ENCODE measurements at places on chromosomes 7 and 10. TPM values are rescaled to one million over a fixed set of nuclear protein-coding genes. Genes with fewer than 3 reads are reported as not detected.

Gene TMEM196
- total RNA-seq = not detected

Gene GPR15LG
- total RNA-seq = not detected

Gene SPDYE11
- not detected for total RNA-seq

Gene CYP3A7
- total RNA-seq = not detected

- no peak for DNase-seq
Observed at GRCh38 chr10:123021517-123021916, 12.7 kb downstream of the ACADSB start.

GRCh38 chr7:29511337-29511736 is 52.3 kb upstream of the PRR15 start:
- no peak for DNase-seq

- DNase-seq = no peak
Observed at GRCh38 chr7:99622596-99622995, 5.8 kb downstream of the ZSCAN25 start.

DNA sequence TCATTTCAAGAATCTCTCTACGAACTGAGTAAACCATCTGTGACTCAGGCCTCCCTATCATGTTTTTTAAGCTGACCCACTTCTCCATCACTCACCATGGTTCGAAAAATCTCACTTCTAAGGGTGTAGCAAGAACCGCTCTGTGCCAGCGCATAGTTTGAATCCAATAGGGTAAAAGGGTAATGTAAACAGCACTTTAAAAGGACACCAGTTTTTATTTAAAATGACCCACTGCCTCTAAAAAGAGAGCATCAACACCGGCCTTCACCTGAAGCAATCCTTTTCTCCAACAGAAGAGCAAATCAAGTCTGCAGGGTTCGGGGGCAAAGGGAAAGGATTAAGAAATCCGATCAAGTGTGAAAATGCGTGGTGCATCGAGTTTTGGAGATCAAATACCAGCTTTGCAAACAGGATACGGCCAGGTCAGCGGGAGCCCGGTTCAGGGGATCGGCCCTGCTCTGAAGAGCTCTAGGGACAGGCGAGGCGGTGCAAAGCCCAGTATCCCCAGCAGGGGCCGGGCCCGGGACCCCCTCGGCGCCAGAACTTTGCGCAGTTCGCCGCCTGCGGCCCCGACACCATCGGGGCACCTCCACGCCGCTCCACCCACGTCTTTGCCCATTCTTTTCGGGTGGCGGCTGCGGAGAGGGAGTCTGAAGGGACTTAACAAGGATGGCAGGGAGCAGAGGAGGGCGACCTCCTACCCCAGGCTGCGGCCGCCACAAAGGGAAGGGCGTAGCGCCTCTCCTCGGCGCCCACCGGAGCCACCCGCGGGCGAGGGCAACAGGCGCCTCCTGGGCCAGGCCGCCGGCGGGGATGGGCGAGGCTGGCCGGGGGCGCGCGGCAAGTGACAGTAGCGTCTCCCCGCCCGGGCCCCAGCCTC is 842 bp downstream of the NMT2 start:
- peak; percentile 44 for DNase-seq

DNA sequence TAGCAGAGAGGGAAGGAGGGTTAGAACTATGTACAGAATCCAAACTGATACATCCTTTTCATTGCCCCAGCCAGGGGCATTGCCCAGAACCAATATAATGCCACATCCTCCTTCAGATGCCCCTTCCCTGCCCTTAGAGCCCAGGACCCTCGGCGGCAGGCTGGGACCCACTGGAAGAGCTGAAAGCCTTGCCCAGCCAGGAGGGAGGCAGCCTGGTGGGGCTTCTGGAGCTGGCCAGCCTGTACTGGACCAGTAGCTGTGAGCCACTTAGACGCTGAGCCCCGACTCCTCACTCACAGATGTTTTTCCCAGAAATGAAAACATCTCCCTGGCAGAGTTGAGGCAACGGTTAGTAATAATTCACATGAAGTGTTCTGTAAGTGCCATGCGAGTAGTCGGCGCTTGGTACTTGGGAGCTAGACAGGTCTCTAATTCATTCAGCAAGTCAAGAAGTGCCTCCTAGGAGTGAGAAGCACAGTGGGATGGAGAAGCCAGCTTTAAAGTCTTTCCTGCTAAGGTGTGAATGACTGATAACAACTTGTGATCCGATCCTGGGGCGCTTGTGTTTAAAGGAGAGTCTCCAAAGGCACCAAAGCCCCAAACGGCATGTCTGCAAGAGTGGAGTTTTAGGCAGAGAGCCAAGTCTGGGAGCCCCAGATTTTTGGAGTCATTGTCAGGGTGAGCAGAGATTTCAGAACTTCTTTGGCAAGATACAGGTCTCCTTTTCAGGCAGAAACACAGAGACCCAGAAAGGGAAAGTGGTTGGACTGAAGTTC is 9.8 kb downstream of the VSIR start:
- DNase-seq = no peak

DNA sequence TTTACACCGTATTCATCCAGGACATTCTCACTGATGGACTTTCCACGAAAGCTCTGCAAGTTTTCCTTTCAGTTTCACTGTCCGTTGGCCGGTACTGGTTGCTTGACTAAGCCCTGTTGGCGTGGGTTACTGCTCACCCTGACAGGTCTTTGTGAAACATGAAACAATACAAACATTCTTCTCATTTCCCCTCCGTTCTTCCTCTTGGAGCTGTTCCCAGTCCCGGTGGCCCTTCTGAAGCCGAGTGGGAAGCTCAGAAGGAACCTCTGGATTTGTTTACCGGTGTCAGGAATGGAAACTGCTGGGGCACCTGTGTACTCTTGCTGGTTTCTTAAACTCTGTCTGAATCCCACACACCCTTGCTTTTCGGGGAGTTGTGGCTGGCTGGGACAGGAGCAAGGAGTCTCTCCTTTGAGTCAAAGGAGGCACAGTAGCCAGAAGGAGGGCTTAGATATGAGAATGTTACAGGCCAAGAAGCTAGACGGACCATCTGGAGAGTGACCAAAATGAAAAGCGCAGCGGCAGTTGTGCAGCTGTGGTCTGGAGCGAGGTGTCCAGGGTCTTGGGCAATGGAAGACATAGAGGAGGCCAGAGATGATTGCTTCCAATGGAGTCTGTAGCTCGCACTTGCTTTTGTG is 45.7 kb downstream of the LYZL2 start:
- DNase-seq = peak; percentile 75

DNA sequence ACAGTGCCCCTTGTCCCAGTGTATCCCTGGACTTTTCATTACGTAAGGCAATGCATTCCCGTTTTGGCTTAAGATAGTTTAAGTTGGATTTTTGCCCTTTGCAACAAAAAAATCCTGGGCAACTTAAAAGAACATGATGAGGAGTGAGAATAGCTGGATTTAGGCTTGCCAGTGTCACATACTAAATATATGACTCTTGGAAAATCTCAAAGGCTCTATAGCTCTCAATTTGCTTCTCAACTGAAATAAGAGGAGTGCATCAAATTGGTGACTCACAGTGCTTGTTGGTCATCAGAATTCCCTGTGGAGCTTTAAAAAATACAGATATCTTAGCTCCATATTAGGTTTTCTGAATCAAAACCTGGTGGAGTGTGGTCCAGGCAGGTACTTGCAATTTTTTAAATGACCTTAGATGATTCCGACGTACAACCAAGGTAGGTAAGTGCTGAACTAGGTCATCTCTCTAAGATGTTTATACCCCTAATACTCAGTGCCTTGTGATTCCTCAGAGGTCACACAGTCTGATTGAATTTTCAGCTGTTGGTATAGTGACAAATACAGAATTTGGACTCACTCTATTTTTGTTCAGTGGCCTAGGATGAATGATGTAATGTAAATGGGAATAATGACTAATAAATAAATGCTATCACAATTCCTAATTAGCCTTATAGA is 33.9 kb upstream of the ORC5 start:
- no peak for DNase-seq

DNA sequence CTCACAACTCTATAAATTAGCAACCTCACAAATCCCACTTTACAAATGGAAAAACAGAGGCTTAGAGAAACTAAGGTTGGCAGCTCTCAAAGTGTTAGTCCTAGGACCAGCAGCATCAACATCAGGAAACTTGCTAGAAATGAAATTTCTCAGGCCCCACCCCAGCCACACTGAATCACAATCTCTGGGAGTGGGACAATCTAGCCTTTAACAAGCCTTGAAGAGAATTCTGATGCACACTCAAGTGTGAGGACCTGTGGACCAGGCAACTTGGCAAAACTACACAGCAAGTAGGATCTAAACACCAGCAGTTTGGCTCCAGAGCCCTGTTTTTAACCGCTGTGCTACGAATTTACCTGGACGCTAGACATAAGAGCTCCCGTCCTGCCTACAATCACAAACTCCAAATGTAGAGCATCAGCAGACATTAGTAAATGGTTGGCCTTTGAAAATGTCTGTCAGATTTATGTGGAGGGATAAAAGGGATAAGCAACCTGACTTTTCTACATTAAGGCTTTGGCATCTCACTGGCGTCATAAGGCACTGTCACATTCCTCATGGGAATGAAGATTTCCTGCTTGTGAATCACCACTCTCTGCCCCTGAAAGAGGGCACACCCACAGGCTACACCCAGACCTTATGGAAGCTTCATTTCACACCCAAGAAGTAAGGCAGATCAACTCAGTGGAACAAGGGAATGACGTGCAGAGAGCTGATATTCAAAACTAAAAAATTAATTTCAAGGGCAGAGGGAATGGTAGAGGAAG is 34.5 kb downstream of the PPP1R3C start:
- DNase-seq = peak; percentile 92

All from astrocyte (in vitro differentiated cells and primary cell).